GM19239 (cell line): ENCODE measurements at places on chromosomes 16 and 17.
A peak's percentile ranks its signal among the peaks of the same experiment; 100 is the strongest.

- no peak for DNase-seq
Observed at GRCh38 chr16:81520560-81521135, 76.0 kb downstream of the CMIP start.

DNA sequence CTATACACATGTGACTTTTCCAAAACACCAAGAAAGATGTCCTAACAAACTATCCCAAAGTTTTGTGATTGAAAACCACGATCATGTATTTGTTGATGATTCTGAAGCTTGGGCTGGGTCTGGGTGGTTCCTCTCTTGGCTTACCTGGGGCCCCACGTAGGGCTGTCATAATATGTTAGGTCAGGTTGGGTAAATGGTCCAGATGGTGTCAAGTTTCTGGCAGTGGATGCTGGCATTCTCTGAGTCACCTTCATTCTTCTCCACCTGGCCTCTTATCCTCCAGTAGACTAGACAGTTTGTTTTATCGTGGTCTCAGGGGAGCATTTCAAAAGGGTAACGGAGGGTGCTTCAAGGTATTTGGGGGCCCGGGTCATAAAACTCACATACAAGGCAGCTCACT, 39.4 kb downstream of the SYCE1L start:
- DNase-seq: no peak

DNA sequence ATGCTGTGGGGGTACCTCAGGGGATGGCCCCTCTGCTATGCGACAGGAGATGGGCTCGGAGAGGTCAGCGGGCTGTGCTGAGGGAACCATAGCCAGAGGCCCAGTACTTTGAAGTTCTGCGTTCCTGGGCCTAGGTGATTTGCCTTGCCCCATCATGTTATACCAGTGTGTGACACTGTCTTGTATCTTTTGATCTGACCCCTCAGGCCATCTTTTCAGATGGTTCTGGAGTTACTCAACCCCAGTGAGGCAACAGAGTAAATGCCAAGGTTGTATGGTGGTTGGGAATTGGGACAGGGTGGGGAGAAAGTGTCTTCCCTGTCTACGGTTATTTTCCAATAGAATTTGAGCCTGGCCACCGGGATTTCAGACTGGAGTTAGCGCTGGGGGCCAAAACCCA, 8.5 kb downstream of the MSI2 start:
- DNase-seq: no peak

GRCh38 chr17:76027159-76027839, at the start of gene EVPL:
Gene EVPL (minus strand): TSS chr17:76027306. CDS start chr17:76027198, 108 bp downstream.
- no peak for DNase-seq

DNA sequence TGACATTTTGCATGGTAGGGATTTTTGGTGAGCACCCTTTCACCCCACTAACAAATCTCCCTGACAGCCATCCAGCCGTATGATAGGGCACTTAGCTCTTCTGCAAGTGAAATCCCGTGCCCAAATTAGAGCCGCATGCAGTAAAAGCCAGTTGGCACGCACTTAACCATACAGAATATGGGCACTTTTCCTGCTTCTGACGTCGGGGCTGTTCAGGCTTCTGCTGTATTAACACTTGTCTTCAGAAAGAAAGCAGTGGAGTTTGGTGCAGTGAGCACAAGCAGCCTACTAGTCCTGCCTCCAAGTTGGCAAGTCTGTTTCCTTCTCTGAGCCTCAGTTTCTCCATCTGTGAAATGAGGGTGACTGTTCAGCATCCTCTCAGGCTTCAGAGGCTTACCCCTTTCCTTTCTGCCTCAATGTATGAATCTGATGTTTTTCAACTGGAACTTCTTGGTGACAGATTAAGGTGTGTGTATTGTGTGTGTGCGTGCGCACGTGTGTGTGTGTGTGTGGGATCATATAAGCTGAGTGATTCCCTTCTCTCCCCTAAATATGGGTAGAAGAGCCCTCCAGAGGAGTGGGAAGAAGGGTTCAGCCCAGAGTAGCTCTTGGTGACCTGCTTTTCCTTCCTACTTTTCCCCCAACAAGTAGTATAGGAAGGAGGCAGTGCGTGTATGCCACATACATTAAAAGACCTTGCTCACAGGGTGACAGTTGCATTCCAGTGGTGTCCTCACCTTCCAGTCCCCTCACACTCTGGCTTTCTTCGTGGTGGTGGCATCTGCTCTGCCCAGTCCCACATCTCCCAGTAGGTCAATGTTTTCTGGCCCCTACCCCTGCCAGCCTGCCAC, 19.0 kb downstream of the IGF2BP1 start:
- no peak for DNase-seq

DNA sequence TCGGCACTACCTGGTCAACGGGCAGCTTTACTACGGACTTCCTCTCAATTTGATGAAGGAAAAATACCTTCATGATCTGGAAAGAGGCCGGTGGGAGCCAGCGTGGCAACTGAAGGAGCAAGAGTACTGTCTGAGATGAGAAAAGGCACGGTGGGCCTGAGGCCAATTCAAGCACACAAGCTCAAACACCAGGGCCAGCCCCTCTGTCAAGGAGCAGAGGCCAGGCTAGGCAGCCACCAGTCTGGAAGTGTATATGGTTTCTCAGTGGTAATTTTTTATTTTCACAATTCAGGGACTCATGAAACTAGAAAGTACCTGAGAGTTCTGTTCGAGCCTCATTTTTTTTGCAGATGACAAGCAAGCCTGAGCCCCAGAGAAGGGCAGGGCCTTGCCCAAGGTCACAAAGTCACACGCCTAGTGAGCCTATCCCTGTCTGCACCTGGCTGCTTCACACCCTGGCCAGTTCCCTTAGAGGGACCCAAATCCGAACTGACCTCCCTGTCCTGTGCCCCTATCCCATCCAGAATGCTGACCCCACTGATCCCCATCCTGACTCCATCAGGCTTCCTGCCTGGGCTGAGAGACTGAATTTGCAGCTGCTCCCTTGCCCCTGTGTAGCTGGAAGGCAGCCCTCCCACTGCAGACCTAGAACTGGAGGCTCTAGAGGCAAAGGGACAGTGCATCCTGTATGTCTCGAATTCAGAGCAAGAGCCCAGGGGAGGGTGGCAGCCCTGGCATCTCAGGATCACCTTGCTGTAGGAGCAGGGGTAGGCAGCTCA, 4.8 kb upstream of the TBX2 start:
- no peak for DNase-seq

DNA sequence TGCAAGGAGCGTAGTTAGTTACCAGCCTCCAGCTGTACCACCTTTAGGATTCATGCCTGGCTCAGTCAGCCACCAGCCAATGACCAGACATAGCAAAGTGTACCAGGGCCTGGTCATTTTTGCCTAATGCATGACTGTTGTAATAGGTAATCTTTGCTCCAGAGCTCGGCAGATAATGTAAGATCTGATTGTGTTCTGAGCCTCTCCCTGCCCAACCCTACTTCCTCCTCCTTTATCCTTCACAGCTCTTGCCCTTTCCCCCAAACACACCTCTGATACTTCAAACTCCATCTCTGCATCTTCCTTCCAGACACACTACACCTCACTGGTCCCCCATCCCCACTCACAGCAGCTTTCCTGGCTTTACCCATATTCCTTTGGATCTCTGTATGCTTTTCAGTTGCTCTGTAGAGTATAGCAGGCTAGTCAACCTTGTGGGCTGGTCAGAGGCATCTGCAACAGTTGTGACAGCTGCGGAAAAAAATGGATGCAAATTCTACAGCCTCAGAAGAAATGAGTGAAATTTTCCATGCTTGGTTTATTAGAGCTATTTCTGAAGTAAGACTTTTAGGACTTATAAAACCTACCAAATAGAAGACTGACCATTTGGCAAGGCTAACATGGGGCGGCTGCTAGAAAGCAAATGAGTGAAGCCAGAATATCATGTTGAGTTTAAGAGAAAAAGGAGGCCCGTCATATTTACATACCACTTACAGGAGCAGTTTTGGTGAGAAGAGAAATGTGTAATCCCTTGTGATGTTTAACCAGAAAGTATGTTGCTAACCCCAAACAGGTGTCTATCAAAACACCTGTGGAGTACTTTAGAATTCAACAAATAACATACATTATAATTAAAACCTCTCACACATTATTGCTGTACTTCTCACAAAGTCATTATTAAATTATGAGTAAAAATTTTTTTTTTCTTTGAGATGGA, 19.9 kb upstream of the C16orf87 start:
- peak; percentile 19 for DNase-seq

DNA sequence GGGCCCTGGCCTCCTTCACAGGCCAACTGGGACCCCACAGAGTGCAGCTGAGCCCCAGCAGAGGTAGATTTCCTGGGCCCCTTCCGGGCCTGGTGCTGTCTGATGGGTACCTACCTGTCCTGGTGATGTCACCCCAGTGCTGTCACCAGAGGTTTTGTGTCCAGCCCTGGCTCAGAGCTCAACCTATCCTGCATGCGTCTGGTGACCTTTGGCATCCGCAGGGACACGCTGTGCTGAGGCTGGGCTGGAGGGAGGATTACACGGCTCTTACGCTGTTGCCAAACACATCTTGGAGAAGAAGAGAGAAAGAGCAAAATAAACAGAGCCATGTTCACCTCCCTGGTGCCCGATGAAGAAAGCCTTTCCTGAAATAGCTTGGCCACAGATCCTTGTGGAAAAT, 70.6 kb upstream of the MED9 start:
- no peak for DNase-seq

DNA sequence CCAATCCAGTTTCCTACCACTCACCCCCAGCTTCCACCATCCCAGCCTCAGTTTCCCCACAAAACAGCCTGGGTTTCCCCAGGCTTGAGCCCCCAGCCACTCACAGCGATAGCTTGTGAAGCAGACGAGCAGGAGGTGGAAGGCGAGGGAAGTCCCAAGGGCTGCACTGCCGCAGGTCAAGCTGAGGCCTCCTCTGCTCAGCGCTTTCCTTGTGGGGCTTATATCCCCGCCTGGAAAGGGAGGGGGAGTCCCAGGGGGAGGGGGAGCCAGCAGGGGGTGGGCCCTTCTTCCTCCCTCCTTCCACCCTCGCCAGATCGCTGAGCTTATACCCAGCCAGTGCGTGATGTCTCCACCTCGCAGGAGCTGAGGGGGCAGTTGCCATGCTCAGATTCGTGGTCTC, at the start of gene PYY:
PYY (minus strand) TSS at position 195 of the 400 bp plus-strand sequence. CDS start 457 bp downstream, outside the sequence.
- no peak for DNase-seq

DNA sequence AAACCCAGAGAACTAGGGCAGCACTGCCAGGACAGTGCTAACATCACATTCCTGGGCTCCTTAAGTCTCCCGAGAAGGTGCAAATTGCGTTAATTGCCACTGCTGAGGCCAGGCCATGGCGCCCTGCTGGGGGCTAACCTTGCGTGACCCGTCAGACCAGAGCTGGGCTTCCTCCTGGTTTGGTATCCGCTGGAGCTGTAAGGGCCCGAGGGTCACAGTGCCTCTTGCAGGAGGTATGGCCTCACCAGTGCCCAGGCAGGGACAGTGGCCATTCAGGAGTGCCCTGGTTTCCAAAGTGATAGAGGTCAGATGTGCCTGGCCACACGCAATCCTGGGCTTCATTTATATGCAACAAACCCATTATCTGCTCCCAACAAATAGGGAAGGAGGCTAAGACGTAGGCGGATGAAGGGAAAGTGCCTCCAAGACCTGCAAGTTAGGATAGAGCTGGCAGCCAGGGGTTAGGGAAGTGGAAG, 17.7 kb upstream of the ADCY9 start:
- no peak for DNase-seq

DNA sequence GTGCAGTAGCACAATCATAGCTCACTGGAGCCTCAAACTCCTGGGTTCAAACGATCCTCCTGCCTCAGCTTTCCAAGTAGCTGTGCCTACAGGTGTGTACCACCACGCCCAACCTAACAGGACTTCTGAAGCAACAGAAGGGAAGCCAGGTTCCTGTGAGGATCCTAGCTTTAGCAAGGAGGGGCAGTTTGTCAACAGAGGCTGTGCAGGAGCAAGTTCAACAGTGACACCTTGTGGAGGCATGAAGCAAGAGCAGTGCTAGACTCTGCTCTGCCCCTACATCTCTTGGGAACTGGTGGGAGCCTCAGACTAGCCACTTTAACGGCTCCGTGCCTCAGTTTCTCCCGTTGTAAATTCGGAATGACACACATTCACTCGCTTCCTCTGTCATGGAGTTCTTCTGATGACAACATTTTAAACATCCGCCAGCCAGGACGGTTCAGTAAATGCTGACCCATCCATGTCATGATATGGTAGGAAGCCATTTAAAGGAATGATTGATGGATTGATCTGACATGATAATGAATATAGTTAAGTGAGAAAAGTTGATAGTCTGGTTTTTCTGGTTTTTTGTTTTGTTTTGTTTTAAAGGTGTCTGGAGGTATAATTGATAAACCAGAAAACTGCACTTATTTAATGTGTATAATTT, 218.7 kb downstream of the MRTFB start:
- DNase-seq: no peak

DNA sequence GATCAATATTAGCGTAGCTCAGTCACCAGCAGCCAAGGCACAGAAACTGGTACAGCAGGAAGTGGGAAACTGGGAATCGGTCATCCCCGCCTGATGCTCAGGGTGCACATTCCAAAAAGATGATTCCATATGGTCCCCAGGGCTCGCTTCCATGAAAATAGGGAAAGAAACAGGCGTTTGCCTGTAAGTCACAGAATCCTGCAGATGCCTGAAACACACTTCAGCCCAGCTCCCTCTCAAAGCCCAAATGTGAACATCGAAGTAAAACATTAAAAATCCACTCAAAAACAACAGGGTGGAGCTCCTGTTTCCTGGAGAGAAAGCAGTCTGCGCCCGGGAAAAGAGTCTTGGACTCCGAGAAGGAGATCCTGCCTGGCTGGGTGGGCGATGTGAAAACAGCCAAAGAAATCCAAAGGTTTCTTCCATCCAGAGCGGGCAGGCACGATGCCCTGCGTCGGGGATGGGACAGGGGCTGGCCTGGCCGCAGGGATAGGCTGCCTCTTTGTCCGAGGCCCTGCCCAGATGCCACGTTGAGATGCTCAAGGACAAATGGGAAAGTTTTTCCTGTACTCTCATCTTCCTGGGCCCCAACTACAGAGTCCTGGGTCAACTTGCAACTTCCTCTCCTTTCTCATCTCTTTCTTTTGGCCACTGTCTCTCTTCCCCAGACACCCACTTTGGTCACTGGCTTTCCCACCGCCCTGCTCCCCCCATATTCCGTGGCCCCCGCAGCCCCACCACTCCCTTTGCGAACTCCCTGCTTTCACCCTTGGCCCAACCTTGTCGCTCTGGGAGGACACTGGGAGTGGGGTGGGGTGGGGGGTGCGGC, 743 bp downstream of the WIPI1 start:
- no peak for DNase-seq

GRCh38 chr16:85557083-85557970, 55.8 kb upstream of the GSE1 start:
- DNase-seq: peak; percentile 48

DNA sequence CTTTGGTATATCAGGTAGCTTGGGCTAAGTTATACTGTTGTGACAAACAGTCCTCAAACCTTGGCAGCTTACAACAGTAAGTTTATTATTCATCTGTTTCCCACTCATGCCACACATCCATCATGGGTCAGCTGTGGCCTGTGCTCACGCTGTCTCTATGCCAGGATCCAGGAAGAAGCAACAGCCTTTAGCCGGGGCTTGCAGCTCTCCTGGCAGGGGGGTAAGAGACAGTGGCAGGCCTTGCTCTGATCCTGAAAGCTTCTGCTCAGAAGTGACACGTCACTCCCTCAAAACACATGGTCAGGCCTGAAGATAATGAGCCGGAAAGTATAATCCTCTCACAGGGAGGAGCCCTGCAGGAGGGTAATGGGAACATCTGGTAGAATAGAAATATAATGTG, 377.6 kb downstream of the CPPED1 start:
- DNase-seq: no peak
